Esophagus squamous epithelium (tissue), 5 donors: ENCODE measurements at places on chromosomes 13 and 19. TPM values are rescaled to one million over a fixed set of nuclear protein-coding genes. Genes with fewer than 3 reads are reported as not detected.
A peak's percentile ranks its signal among the peaks of the same experiment; 100 is the strongest.

GRCh38 chr13:73060251-73061160, 1.7 kb downstream of the KLF5 start:
- H3K36me3 ChIP-seq: no peaks in the 10 kb centered on the region
- H3K4me3 ChIP-seq: peak overlapping the region; percentile 52
- H3K27ac ChIP-seq: peak overlapping the region; percentile 95

DNA sequence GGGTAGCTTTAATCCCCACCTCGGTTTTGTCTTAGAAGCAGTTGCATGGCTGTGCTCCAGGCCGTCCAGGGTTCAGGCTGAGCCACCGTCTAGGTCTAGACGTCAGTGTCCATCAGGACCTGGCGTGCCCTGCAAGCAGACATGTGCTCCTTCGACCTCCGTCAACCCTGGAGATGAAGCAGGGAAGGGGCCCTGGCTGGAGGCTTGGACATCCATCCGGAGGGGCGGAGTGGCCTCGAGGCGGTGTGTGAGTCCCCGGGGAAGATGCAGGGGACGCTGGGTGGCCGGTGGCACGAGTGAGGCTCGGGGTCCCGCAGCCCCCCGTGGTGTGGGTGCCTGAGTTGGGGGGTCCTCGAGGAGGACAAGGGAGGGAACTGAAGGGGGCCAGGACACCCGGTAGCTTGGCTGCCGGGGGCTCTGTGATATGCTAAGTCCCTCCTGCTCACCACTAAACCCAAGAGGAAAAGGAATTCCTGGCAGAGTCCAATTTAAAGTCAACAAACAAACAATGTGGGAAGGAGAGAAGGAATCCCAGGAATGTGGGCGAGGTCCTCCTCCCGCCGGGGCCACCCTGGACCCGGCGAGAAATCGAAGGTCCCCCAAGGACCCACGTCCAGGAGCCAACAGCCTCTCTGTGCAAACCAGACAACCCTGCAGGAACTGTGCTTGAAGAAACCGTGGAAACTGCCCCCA, 14.9 kb upstream of the PTBP1 start:
- peaks cover 8% of the 10 kb centered on the region for H3K27me3 ChIP-seq
- no peaks in the 10 kb centered on the region for H3K36me3 ChIP-seq
- no peak for DNase-seq
- H3K27ac ChIP-seq: peak overlapping the region; percentile 11
- H3K4me3 ChIP-seq: peak overlapping the region; percentile 19
- H3K4me1 ChIP-seq: peaks cover 53% of the 10 kb centered on the region

GRCh38 chr19:3443840-3444694, 36.3 kb downstream of the SMIM24 start:
- peaks cover 100% of the 10 kb centered on the region for H3K36me3 ChIP-seq
- DNase-seq: no peak
- H3K27ac ChIP-seq: peak overlapping the region; percentile 67
- peak overlapping the region; percentile 10 for H3K4me3 ChIP-seq

- no peaks in the 10 kb centered on the region for H3K4me1 ChIP-seq
- no peak overlapping the region for H3K4me3 ChIP-seq
- no peaks in the 10 kb centered on the region for H3K27me3 ChIP-seq
- H3K27ac ChIP-seq: no peak overlapping the region
- DNase-seq: no peak
- no peaks in the 10 kb centered on the region for H3K36me3 ChIP-seq
Observed at GRCh38 chr13:63773476-63773875, 2357.8 kb upstream of the PCDH20 start.

DNA sequence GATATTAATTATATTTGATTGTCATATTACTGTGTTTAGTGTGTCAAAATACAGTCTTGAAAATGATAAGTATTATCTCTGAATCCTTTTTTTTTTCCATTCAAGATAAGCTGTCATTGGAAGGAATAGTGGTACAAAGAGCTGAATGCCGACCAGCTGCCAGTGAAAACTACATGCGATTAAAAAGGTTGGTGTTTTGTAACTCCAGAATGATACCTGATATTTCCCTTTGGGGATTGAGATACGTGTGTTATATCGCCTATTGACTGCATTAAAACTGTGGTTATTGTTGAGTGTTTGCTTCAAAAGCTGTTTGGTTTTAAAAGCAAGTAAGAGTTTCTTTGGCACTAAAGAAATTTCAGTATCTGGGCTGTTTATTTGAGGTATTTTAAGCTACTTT, 6.5 kb upstream of the KCTD4 start:
- no peak overlapping the region for H3K4me3 ChIP-seq
- H3K27ac ChIP-seq: peak overlapping the region; percentile 81
- no peaks in the 10 kb centered on the region for H3K27me3 ChIP-seq
- peaks cover 8% of the 10 kb centered on the region for H3K4me1 ChIP-seq

DNA sequence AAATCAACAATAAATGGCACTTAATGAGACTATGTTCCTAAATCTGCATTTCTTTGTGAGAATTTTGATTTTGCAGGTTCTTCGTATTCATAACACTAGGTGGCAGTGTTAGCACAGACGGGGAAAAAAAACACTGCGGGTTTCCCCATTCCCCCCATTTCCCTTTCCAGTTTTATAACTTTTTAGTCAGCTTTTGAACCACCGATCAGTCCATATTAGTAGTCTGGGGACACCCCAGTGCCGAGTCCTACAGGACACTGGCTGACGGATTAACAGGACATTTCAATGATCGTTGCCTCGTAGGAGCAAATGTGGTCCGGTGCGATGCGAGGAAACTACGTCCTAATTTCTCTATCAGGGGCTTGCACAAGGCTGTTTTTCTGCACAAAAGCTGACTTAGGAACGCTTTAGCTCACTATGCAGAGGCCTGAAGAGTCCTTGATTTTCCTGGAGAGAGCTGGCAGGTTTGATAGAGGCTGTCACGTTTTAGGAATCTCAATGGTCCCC, 234.3 kb downstream of the LMO7 start:
- no peaks in the 10 kb centered on the region for H3K36me3 ChIP-seq
- H3K27me3 ChIP-seq: no peaks in the 10 kb centered on the region
- peaks cover 7% of the 10 kb centered on the region for H3K4me1 ChIP-seq
- H3K27ac ChIP-seq: peak overlapping the region; percentile 23
- H3K4me3 ChIP-seq: no peak overlapping the region

The SIGLEC10 gene
- 17.0 TPM for total RNA-seq

The KLK14 gene
- not detected for total RNA-seq

DNA sequence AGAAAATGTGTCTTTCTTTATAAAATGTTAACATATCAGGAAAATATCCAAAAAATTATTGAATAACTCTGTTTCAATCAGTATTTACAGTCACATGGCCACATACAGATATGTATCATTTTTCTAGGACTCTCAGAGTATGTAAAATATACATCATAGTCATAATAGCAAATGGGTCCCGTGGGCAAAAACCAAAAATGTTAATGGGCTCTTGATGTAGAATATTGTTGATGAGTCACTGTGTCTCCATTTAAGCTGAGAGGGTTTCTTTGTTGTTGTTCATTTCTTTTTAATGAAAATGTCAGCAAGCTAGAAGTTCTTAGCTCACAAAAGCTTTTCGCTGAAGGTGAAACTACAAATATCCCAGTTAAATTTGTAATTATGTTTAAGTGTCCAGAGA, 1713.1 kb upstream of the PCDH20 start:
- no peaks in the 10 kb centered on the region for H3K36me3 ChIP-seq
- no peaks in the 10 kb centered on the region for H3K4me1 ChIP-seq
- no peak overlapping the region for H3K27ac ChIP-seq

- H3K4me1 ChIP-seq: no peaks in the 10 kb centered on the region
- DNase-seq: no peak
- no peaks in the 10 kb centered on the region for H3K36me3 ChIP-seq
Observed at GRCh38 chr13:52743569-52743968, 3.9 kb upstream of the CNMD start.

DNA sequence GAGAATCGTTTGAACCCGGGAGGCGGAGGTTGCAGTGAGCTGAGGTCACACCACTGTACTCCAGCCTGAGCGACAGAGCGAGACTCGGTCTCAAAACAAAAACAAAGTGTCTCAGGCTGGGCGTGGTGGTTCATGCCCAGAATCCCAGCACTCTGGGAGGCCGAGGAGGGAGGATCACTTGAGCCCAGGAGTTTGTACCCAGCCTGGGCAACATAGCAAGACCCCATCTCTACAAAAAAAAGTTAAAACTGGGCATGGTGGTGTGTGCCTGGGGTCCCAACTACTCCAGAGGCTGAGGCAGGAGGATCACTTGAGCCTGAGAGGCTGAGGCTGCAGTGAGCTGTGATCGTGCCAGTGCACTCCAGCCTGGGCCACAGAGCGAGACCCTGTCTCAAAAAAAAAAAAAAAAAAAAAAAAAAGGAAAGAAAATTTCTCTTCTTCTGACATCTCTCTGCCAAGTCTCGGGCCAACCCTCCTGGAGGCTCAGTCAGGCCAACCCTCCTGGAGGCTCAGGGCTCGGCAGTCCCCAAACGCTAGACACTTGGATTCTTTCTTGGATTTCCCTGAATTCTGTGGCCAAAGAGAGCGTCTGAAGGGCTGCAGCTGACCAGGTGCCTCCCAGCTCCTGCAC, 26.3 kb downstream of the ARID3A start:
- H3K27ac ChIP-seq: no peak overlapping the region
- peaks cover 4% of the 10 kb centered on the region for H3K36me3 ChIP-seq
- no peak overlapping the region for H3K4me3 ChIP-seq

The FAM124A gene
- 1.1 TPM for total RNA-seq

DNA sequence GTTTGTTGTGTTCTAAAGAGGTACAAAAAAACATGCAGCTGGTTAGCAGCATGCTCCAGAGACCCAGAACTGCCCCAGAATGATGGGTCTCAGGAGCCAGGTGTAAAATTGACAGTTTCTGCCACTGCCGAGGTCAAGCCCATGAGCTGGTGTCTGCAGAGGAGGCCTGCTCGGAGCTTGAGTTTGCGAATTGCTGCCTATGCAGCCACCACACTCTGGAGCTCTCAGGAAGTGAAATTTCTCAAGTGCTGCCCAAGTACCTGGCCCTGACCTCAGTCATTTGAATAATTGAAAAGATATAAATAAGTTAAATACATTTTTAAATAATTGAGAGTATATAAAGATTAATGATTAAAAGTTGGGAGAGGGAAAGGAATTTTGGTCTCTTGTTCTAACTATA, 66.4 kb downstream of the ZAR1L start:
- H3K4me1 ChIP-seq: no peaks in the 10 kb centered on the region
- H3K4me3 ChIP-seq: no peak overlapping the region
- DNase-seq: no peak
- H3K27me3 ChIP-seq: no peaks in the 10 kb centered on the region
- H3K27ac ChIP-seq: no peak overlapping the region
- H3K36me3 ChIP-seq: no peaks in the 10 kb centered on the region

The MBD3L2 gene
- not detected for total RNA-seq

The MEIOSIN gene
- total RNA-seq: not detected

The ZSCAN4 gene
- not detected for total RNA-seq

- H3K27me3 ChIP-seq: no peaks in the 10 kb centered on the region
- DNase-seq: no peak
- H3K36me3 ChIP-seq: no peaks in the 10 kb centered on the region
- H3K4me1 ChIP-seq: peaks cover 9% of the 10 kb centered on the region
- H3K4me3 ChIP-seq: no peak overlapping the region
Observed at GRCh38 chr13:85657942-85658341, 141.3 kb downstream of the SLITRK6 start.

DNA sequence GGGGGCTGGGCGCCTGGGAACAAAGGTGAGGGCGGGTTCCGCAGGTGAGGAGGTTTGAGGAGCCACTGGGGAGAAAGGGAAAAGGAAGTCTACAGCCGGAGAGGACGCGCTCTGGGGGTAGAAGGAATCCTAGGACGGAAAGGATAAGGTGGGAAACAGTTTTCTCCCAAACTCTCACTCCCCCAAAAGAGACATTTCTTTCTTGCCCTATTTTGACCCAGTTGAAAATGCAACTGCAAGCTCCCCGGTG, 651 bp upstream of the POLR1D start:
- H3K27me3 ChIP-seq: no peaks in the 10 kb centered on the region
- peaks cover 38% of the 10 kb centered on the region for H3K4me1 ChIP-seq
- H3K27ac ChIP-seq: peak overlapping the region; percentile 98

DNA sequence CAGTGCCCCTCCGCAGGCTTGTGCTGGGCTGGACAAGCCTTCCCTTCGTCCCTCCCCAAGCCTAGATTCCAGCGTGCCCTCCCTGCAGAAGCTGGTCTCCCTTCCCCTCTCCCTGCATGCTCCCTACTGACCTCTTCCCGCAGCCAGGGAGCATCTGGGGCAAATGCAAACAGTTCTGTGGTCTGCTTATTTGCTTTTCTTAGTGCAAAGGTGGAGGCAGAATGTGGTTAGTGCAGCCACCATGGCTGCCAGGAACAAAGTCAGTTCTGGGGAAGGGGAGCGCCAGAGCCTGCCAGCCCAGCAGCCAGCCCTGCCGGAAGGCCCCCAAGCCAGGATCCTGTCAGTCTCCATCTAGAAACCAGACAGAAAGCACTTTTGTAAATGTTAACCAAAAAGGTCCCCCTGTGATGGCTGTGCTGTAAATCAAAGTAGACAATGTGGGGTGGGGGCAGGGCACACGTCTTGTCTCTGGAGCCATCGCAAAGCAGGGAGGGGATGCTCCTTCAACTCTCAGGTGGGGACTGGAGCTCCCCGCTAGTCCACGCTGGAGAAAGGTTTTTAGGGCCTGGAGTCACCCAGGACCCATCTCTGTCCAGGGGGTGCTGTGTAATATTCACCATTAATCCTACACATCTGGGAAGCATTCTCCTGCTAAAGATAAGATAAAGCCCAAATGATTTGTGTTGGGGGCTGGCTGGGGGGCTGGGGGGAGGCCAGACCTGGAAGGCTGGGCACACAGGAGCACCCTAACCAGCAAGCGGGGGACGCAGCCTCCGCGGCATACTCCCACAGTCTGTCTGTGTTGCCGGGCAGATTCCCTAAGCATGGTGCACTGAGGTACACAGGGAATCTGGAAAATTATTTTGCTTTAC, 30.9 kb downstream of the SERP2 start:
- DNase-seq: no peak
- no peaks in the 10 kb centered on the region for H3K27me3 ChIP-seq
- peaks cover 28% of the 10 kb centered on the region for H3K4me1 ChIP-seq

DNA sequence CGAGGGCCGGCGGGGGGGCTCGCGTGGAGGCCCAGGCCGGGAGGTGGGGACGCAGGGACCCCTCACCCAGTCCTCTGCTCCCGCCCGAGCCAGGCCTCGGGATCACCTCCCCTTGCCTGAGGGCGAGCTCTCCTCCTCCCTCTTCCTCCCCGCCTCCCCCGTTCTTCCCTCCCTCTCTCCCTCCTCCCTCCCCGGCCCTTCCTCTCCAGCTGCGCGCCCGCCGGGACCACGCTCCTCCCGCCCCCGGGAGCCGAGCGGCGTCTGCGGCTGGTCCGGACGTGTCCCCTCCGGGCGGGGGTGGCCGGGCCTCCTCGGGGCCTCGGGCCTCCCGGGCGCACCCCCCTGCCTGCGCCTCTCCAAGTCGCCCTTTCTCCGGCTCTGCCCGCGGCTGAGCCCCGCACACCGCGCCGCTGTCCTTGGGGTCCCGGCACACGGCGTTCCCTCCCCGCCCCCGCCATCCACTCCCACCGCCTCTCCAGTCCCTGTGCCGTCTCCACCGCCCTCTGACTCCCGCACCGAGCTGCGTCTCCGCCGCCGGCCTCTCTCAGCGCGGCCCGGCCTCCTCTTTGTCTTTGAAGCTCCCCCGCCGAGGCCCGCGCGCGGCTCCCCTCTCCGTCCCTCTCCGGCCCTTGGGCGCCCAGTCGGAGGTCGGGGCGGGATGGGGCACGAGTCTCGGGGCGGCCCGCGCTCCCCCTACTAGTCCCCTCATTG, 5.7 kb downstream of the SOX1 start:
- H3K27ac ChIP-seq: no peak overlapping the region
- H3K4me1 ChIP-seq: peaks cover 3% of the 10 kb centered on the region
- peaks cover 43% of the 10 kb centered on the region for H3K27me3 ChIP-seq
- peak overlapping the region; percentile 39 for H3K4me3 ChIP-seq
- no peaks in the 10 kb centered on the region for H3K36me3 ChIP-seq
